ENCODE measurements at places on chromosomes 16 and 17.

DNA sequence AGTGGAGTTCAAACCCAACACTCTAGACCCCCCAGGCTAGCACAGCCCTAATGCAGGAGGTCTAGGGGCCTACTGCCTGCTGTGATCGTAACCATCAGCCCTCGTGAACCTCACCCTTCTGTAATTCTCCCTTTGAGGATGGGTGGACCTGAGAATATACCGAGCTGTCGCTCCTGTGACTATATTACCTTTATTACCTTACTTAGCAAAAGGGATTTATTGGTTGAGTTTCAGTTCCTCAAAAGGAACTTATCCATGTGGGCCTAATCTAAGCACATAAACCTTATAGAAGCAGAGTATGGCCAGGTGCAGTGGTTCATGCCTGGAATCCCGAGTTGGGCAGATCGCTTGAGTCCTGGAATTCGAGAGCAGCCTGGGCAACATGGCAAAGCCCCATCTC, 19.2 kb upstream of the EMP2 start:
- peaks cover 3% of the 10 kb centered on the region for H3K4me1 ChIP-seq
- no peak for DNase-seq
- no peak overlapping the region for H3K27ac ChIP-seq
- H3K36me3 ChIP-seq = no peaks in the 10 kb centered on the region

DNA sequence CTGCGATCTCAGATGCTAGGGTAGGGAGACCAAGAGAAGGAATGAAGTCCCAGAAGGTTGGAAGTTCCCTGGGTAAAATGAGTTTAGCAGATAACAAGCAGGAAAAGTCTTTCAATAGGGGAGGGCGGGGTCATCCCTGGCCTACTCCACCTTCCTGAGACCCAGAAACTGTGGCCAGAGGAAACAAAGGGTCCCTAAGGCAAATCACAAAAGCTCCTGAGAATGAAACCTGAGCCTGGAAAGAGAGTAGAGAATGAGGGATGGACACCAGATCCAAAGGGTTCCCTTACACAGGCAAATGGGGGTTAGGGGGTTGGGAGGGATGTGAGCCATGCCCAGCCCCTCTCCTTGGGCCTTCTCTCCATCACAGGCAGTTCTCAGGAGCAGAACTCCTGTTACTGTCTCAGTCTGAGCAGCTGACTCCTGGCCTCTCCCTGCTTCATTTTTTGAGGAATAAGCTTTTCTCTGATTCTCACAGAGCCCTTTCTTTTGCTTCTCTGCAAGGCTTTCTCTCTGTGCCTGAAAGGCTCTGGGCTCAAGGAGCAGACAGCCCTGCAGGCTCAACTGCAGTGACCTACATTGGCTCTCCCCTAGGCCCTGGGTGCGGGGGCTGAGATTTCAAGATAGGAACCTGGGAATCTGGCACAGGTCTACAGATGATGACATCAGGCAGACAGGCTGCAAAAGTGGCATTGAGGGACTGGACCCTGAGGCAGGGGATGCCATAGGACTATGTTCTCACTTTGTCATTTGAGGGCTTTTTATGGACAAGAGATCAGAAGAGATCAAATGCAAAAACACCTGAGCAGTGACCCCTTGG, 9.8 kb upstream of the NR1D1 start:
- no peak overlapping the region for H3K27ac ChIP-seq
- H3K4me3 ChIP-seq = no peak overlapping the region
- DNase-seq = no peak
- H3K36me3 ChIP-seq = no peaks in the 10 kb centered on the region
- no peaks in the 10 kb centered on the region for H3K27me3 ChIP-seq
- peaks cover 81% of the 10 kb centered on the region for H3K4me1 ChIP-seq

DNA sequence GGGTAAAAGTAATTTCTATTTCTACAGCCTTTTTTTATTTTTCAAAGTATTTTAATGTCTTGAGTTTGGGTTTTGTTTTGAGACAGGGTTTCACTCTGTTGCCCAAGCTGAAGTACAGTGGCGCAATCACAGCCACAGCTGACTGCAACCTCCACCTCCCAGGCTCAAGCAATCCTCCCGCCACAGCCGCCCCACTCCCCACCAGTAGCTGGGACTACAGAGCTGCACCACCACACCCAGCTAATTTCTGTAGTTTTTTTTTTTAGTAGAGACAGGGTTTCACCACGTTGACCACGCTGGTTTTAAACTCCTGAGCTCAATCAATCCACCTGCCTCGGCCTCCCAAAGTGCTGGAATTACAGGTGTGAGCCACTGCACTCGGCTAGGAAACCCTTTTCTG, 44.0 kb downstream of the TUBD1 start:
- H3K36me3 ChIP-seq = no peaks in the 10 kb centered on the region
- no peak for DNase-seq
- H3K4me3 ChIP-seq = no peak overlapping the region
- H3K27me3 ChIP-seq = no peaks in the 10 kb centered on the region
- H3K4me1 ChIP-seq = peaks cover 28% of the 10 kb centered on the region

DNA sequence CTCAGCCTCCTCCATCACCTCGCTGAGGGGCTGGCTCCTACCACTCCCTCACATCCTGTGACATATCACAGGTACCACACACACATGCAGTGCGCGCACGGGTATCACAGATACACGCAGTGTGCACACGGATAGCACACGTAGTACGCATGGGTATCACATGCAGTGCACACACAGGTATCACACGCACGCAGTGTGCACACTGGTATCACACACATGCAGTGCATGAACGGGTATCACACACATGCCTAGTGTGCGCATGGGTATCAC, 30.1 kb downstream of the ACSF3 start:
- H3K4me1 ChIP-seq = peaks cover 14% of the 10 kb centered on the region
- DNase-seq = no peak
- no peak overlapping the region for H3K27ac ChIP-seq
- no peak overlapping the region for H3K4me3 ChIP-seq

GRCh38 chr16:85777583-85778310, 21.6 kb downstream of the EMC8 start:
- DNase-seq = no peak
- peaks cover 5% of the 10 kb centered on the region for H3K4me1 ChIP-seq
- H3K4me3 ChIP-seq = no peak overlapping the region
- no peaks in the 10 kb centered on the region for H3K27me3 ChIP-seq

- H3K4me1 ChIP-seq = peaks cover 9% of the 10 kb centered on the region
- H3K4me3 ChIP-seq = no peak overlapping the region
- no peak overlapping the region for H3K27ac ChIP-seq
- H3K36me3 ChIP-seq = no peaks in the 10 kb centered on the region
Measured at GRCh38 chr17:35376245-35376644, 2.8 kb upstream of the SLFN11 start.

- H3K27ac ChIP-seq = no peak overlapping the region
- no peak overlapping the region for H3K4me3 ChIP-seq
- DNase-seq = no peak
- H3K4me1 ChIP-seq = peaks cover 26% of the 10 kb centered on the region
Measured at GRCh38 chr17:75489511-75489955, 25.8 kb downstream of the CASKIN2 start.

DNA sequence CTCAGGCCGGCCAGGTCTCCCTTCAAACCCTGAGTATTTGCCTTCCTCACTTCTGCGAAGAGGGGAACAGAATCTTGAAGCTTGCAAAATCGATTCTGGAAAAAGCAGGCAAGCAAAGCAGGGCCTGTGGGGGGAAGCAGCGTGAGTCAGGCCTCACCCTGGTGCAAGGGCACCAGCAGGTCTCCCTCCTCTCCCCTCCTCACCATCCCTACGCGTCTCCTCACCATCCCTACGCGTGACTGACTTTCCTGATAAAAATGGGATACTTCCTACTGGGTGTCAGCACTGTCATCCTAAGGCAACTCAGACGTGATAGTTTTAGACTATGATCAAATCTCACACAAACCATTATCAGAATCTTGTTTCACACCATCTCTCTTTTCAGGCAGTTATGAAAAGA, 12.1 kb downstream of the CMTM3 start:
- peaks cover 23% of the 10 kb centered on the region for H3K36me3 ChIP-seq
- no peaks in the 10 kb centered on the region for H3K4me1 ChIP-seq
- H3K4me3 ChIP-seq = no peak overlapping the region
- DNase-seq = no peak

- no peak overlapping the region for H3K27ac ChIP-seq
- no peaks in the 10 kb centered on the region for H3K27me3 ChIP-seq
- H3K4me1 ChIP-seq = peaks cover 3% of the 10 kb centered on the region
- no peaks in the 10 kb centered on the region for H3K36me3 ChIP-seq
Measured at GRCh38 chr17:74998783-74999182, 11.4 kb downstream of the CDR2L start.

GRCh38 chr17:78839762-78840529, 668 bp downstream of the USP36 start:
- H3K4me3 ChIP-seq = peak overlapping the region; percentile 48
- H3K4me1 ChIP-seq = peaks cover 25% of the 10 kb centered on the region
- peak; percentile 61 for DNase-seq
- no peaks in the 10 kb centered on the region for H3K27me3 ChIP-seq
- peak overlapping the region; percentile 92 for H3K27ac ChIP-seq

DNA sequence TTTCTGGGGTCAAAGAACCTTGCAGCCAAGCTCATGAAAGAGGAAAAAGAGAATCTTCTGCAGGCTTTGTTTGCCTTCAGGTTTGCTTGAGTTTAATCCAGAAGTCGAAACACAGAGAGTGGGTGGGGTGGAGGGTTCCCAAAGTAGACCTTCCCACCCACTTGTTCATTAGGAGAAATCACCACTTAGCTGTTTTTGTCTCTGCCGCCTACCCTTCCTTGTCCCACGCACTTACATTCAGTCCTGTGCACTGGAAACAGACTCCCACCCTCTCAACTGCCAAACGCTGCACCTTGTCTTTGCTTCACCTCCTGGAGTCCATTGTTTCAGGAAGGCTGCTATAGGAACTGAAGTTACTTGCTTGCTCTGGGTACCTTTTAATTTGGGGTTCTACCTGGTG, 38.6 kb upstream of the RBFOX1 start:
- H3K27ac ChIP-seq = no peak overlapping the region
- no peak for DNase-seq
- H3K27me3 ChIP-seq = no peaks in the 10 kb centered on the region
- H3K36me3 ChIP-seq = no peaks in the 10 kb centered on the region
- no peaks in the 10 kb centered on the region for H3K4me1 ChIP-seq

DNA sequence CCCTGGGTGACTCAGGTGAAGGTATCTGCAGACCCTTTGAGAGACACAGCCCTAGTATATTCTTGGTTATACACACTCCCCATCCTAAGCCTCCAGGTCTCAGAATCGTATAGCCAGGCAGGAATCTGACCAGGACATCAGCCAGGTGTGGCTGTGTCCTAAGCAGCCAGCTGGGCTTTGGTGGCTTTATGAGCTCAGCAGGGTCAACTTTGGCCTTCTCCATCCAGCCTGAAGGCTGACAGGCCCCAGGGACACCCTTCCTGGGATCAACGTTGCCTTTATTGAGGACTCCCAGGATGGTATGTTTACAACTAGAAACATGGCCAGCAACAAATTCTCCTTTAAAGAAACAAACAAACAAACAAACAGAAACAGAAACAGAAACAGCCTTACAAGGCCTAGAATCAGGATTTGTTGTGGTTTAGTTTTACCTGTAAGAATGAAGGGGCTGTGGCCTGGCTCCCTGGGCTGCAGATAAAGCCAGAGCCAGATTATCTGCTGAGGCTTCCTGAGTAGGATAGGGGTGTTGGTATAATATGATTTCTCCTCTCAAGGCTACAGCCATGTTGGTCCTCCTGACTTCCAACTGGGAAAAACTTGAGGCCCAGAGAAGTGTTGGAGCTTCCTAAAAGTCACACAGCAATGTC, 8.5 kb downstream of the KIF19 start:
- no peaks in the 10 kb centered on the region for H3K36me3 ChIP-seq
- DNase-seq = no peak
- H3K4me3 ChIP-seq = no peak overlapping the region
- H3K27me3 ChIP-seq = no peaks in the 10 kb centered on the region
- peaks cover 5% of the 10 kb centered on the region for H3K4me1 ChIP-seq

DNA sequence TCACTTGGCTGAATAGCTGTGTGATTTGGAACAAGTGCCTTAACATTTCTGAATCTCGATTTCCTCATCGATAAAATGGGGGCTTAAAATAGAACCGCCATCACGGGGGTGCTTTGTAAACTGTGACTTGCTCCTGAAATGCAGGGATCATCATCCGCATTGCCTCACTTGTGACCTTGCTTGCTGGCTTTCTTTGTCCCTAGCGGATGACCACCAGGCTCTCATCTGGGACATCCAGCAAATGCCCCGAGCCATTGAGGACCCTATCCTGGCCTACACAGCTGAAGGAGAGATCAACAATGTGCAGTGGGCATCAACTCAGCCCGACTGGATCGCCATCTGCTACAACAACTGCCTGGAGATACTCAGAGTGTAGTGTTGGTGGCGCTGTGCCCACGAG, 11.9 kb upstream of the TACO1 start:
- H3K4me1 ChIP-seq = peaks cover 7% of the 10 kb centered on the region
- peaks cover 54% of the 10 kb centered on the region for H3K36me3 ChIP-seq
- H3K27me3 ChIP-seq = no peaks in the 10 kb centered on the region
- H3K4me3 ChIP-seq = no peak overlapping the region

- DNase-seq = no peak
- no peaks in the 10 kb centered on the region for H3K36me3 ChIP-seq
- no peak overlapping the region for H3K4me3 ChIP-seq
- no peak overlapping the region for H3K27ac ChIP-seq
- no peaks in the 10 kb centered on the region for H3K27me3 ChIP-seq
- no peaks in the 10 kb centered on the region for H3K4me1 ChIP-seq
Measured at GRCh38 chr16:65889533-65889966, 476.9 kb upstream of the CDH5 start.

GRCh38 chr16:80705596-80705995, 98.8 kb downstream of the CDYL2 start:
- H3K4me3 ChIP-seq = no peak overlapping the region
- no peak overlapping the region for H3K27ac ChIP-seq
- no peaks in the 10 kb centered on the region for H3K36me3 ChIP-seq
- DNase-seq = no peak
- H3K4me1 ChIP-seq = no peaks in the 10 kb centered on the region
- no peaks in the 10 kb centered on the region for H3K27me3 ChIP-seq

DNA sequence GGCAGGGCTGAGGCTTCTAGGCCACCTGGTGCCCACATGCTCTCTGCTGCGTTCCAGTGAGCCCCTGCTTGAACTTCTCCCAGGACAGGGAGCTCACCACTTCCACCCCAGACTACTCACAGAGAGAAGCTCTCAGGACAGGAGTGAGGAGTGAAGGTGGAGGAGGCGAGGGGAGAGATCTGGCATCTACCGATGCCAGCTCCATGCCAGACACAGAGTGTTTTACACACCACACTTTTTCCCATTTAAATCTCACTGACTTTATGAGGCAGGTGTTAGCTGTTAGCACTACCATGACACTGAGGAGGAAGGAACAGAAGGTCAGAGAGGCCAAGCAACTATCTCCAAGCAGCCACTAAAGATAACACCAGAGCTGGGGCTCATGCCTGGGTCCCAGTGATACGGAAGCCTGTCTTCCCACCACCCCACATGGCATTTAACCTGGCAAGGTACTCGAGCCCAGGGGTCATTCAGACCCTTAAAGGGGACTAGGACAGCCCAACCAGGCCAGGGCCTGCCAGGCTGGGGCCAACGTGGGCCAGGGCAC, 6.8 kb downstream of the FAM83G start:
- DNase-seq = no peak
- peaks cover 29% of the 10 kb centered on the region for H3K4me1 ChIP-seq
- H3K27me3 ChIP-seq = no peaks in the 10 kb centered on the region
- H3K36me3 ChIP-seq = no peaks in the 10 kb centered on the region
